Heart right ventricle (tissue), 16 donors: ENCODE measurements at places on chromosomes 2 and 18. TPM values are rescaled to one million over a fixed set of nuclear protein-coding genes. Genes with fewer than 3 reads are reported as not detected.

Gene AOX1
- 3.5 TPM for polyA plus RNA-seq

Gene SLC5A7
- polyA plus RNA-seq = 0.07 TPM

Gene GREB1
- 6.0 TPM for polyA plus RNA-seq

DNA sequence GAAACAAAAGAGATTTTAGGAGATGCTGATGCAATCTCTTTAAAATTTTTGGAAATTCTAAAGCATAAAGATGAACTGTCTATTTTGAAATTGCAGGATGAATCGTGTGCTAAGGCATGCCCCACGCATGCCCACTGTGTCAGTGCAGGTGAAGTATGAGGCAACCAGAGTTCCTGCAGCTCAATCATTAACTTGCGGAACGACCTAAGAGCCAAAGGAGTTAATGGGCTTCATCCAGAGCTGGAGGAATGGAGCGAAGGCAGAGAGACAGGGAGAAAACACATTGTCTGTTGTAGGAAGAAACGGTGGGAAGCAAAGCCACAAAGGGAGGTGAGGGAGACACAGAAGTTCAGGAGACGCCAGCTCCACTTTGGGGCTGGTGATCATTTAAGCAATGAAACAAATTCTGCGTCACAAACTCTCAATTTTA is 265.2 kb downstream of the CCDC85A start:
- no peaks in the 10 kb centered on the region for H3K4me1 ChIP-seq
- no peaks in the 10 kb centered on the region for H3K36me3 ChIP-seq
- no peak for DNase-seq

Gene TTC21B
- polyA plus RNA-seq = 8.0 TPM

GRCh38 chr2:157845081-157845480 is 31.0 kb downstream of the ACVR1 start:
- no peaks in the 10 kb centered on the region for H3K36me3 ChIP-seq
- no peak overlapping the region for H3K4me3 ChIP-seq
- H3K27me3 ChIP-seq = no peaks in the 10 kb centered on the region
- H3K27ac ChIP-seq = no peak overlapping the region
- H3K4me1 ChIP-seq = peaks cover 55% of the 10 kb centered on the region

DNA sequence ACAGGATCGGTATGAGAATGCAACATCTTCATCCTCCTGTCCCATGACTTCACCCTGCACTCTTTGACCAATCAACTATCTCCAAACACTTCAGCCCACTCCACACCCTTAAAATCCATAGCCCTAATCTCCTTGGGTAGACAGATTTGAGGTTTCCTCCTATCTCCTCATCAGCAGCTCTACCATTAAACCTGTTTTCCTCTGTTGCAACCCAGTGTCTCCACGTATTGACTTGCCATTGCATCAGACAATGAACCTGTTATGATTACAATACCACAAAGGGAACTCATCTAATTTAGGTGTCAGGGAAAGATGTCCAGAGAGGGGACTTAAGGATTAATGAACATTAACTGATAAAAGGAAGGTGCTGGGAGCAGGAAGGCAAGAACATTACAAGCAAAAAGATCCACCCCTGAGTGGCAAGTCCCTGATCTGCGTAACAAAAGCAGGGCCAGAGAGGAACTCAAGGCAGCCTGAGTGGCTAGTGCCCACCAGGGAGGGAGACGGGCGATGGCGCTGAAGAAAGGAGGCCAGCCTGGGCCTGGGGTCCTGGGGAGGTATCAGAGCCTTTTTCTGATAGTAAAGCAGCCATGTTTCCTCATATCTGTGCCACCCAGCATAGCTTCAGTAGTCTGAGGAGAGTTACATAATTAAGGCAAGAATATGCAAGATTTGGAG is 44.6 kb downstream of the AKAIN1 start:
- DNase-seq = no peak
- no peak overlapping the region for H3K4me3 ChIP-seq
- no peak overlapping the region for H3K27ac ChIP-seq
- peaks cover 3% of the 10 kb centered on the region for H3K4me1 ChIP-seq
- H3K36me3 ChIP-seq = no peaks in the 10 kb centered on the region
- H3K27me3 ChIP-seq = no peaks in the 10 kb centered on the region

Gene COL4A3
- 5.9 TPM for polyA plus RNA-seq

DNA sequence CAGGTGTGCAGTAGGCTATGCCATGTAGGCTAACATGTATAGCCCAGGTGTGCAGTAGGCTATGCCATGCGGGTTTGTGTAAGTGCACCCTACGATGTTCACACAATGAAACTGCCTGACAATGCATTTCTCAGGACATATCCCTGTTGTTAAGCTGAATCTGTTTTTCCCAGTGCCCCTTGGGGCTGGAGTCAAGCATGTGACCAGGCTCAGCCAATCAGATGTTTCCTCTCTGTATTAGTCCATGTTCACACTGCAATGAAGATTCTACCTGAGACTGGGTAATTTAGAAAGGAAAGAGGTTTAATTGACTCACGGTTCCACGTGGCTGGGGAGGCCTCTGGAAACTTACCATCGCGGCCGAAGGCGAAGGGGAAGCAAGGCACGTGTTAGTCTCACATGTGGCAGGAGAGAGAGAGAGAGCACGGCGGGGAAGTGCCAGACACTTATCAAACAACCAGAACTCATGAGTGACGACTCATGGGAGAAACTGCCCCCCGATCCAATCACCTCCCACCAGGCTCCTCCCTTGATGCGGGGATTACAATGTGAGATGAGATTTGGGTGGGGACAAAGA is 24.2 kb downstream of the ITM2C start:
- no peak for DNase-seq
- H3K27ac ChIP-seq = no peak overlapping the region
- H3K27me3 ChIP-seq = no peaks in the 10 kb centered on the region
- no peaks in the 10 kb centered on the region for H3K4me1 ChIP-seq

DNA sequence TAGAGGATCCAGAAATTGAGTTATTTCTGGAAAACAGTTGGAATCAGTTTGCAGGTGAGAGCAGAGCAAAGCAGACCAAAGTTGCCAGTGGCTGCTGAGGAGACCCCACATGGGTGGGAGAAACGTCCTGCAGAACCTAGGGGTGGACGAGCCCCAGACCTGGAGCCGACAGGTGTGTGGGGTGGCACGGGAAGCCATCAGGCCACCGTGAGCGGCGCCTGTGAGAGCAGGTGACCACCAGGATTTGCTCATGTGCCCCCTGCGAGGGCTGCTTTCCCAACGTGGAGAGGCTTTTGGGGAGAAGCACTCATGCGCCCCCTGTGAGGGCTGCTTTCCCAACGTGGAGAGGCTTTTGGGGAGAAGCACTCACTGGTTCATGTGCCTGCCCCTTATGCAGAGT is 116.8 kb upstream of the NFATC1 start:
- DNase-seq = no peak
- H3K27me3 ChIP-seq = no peaks in the 10 kb centered on the region
- no peak overlapping the region for H3K27ac ChIP-seq
- no peaks in the 10 kb centered on the region for H3K4me1 ChIP-seq
- H3K36me3 ChIP-seq = peaks cover 62% of the 10 kb centered on the region

Gene MC5R
- polyA plus RNA-seq = not detected

GRCh38 chr2:149103081-149103620 is 64.7 kb downstream of the LYPD6B start:
- no peaks in the 10 kb centered on the region for H3K4me1 ChIP-seq
- no peaks in the 10 kb centered on the region for H3K27me3 ChIP-seq
- H3K36me3 ChIP-seq = no peaks in the 10 kb centered on the region
- H3K27ac ChIP-seq = no peak overlapping the region
- H3K4me3 ChIP-seq = no peak overlapping the region

- H3K27me3 ChIP-seq = no peaks in the 10 kb centered on the region
- no peaks in the 10 kb centered on the region for H3K4me1 ChIP-seq
- peak; percentile 9 for DNase-seq
- no peaks in the 10 kb centered on the region for H3K36me3 ChIP-seq
- H3K27ac ChIP-seq = no peak overlapping the region
Observed at GRCh38 chr2:53460347-53460746, 307.3 kb upstream of the CHAC2 start.

- H3K27ac ChIP-seq = peak overlapping the region; percentile 69
- no peaks in the 10 kb centered on the region for H3K36me3 ChIP-seq
- no peak overlapping the region for H3K4me3 ChIP-seq
- peak; percentile 91 for DNase-seq
- H3K27me3 ChIP-seq = no peaks in the 10 kb centered on the region
Observed at GRCh38 chr2:40240070-40240469, 211.8 kb downstream of the SLC8A1 start.

DNA sequence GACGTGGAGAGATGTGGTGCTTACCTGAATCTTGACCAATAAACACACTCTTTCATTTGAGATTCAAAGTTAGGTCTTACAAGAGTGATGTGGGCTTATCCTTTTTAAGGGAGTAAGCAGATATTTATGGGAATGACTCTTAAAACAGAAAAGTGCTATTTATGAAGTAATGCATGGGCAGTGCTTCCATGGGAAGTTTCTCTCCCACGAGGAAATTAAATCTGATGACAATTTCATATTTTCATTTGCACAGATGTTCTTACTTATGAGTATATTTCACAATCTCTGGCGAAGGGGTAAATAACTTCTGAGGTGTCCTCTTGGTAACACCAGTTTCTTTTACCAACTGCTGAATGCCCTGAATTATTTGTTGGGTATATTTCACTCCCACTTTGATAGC is 21.0 kb downstream of the PNPT1 start:
- H3K36me3 ChIP-seq = no peaks in the 10 kb centered on the region
- no peak for DNase-seq
- no peak overlapping the region for H3K4me3 ChIP-seq
- no peaks in the 10 kb centered on the region for H3K27me3 ChIP-seq

DNA sequence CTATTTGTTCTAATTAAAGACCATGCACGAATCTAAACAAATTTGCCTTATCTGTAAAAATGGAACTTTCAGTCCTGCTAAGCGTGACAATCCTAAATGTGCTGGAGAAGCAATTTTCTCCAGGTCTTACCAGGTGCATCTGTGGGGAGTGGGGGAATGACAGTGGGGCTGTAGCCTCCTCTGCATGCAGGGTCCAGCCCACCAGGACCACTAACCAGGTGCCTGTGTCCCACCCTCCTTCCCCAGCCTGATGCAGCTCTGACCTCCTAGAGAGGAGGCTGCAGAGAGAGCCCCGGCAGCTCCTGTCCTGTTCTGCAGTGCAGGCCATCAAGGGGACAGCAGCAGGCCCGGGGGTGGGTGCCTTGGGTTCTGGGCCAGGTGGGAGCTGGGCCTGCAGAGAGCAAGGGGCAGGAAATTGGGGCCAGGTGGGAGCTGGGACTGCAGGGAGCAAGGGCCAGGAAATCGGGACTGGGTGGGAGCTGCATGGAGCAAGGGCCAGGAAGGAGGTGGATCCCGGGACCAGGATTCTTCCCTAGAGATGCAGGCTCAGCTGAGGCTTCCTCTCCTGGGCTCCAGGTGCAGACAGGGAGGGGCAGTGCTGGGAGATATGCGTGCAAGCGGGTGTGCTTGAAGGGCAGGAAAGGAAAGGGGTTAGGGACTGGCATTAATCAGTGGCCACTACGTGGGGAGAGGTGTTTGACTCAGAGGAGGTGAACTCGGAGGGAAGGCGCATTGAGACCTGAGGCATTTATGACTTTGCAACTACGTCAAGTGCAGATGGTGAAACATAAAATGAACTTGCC is 185.3 kb downstream of the ANKRD30B start:
- no peaks in the 10 kb centered on the region for H3K4me1 ChIP-seq
- H3K36me3 ChIP-seq = no peaks in the 10 kb centered on the region
- H3K27ac ChIP-seq = no peak overlapping the region
- H3K27me3 ChIP-seq = peaks cover 9% of the 10 kb centered on the region

Gene PID1
- polyA plus RNA-seq = 11.9 TPM

Gene RIT2
- not detected for polyA plus RNA-seq

Gene ZBTB7C
- polyA plus RNA-seq = 0.49 TPM

Gene ABHD1
- polyA plus RNA-seq = 0.29 TPM

GRCh38 chr2:236294647-236295046 is 30.4 kb upstream of the ASB18 start:
- no peak overlapping the region for H3K4me3 ChIP-seq
- H3K27ac ChIP-seq = no peak overlapping the region
- no peaks in the 10 kb centered on the region for H3K27me3 ChIP-seq
- no peaks in the 10 kb centered on the region for H3K36me3 ChIP-seq
- no peaks in the 10 kb centered on the region for H3K4me1 ChIP-seq

Gene PMS1
- polyA plus RNA-seq = 4.1 TPM

Gene ARHGAP25
- 6.8 TPM for polyA plus RNA-seq

- H3K27ac ChIP-seq = no peak overlapping the region
- peaks cover 3% of the 10 kb centered on the region for H3K4me1 ChIP-seq
- peaks cover 9% of the 10 kb centered on the region for H3K27me3 ChIP-seq
- H3K36me3 ChIP-seq = no peaks in the 10 kb centered on the region
- H3K4me3 ChIP-seq = no peak overlapping the region
Observed at GRCh38 chr2:71850306-71850801, 297.3 kb downstream of the CYP26B1 start.

DNA sequence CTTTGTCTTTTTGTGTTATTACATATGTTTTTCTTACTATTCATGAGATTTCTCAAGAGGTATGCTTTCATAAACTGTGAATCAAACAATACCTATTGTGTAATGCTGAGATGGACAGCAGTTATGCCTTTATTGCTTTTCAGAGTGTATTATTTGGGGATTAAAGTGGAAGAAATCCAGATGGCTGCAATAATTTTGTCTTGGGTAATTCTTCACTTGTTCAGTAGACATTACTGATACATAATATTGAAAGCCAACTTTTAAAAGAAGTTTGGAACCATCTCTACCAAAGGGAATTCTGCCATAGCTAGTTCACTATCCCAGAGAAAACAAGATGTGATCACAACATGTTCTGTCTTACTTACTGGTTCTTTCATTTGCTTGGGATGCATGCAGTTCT is 253.4 kb upstream of the ZSWIM2 start:
- no peaks in the 10 kb centered on the region for H3K4me1 ChIP-seq
- no peak overlapping the region for H3K4me3 ChIP-seq
- H3K36me3 ChIP-seq = no peaks in the 10 kb centered on the region
